ENCODE measurements at places on chromosomes 12 and 14.
A peak's percentile ranks its signal among the peaks of the same experiment; 100 is the strongest.

GRCh38 chr12:2851931-2852330 lies 4.9 kb downstream of the TEX52 start:
- DNase-seq = no peak

DNA sequence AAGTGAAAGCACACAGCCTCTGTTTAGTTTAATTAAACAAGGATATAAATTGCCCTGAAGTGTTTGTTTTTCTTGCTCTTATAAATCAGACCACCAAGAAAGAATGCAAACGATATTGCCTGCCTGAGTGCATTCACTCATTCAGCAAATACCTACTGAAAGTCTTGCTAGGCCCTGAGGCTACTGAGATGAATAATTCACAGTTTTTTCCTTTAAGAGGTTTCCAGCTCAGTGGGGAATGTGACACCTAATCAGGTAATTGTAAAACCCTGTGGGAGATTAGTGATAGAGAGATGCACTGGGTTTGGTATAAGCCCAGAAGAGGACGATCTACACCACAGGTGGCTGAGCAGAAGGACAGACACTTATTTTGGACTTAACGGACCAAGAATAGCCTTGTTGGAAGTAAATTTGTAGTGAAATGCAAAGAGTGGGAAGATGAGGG lies 151.4 kb downstream of the SLC35F4 start:
- DNase-seq = peak; percentile 93

- peak; percentile 95 for DNase-seq
These were observed 11.7 kb downstream of the TPCN1 start for GRCh38 chr12:113232840-113233585.

GRCh38 chr12:111150921-111151840 lies 217.7 kb downstream of the PHETA1 start:
- DNase-seq = peak; percentile 27

GRCh38 chr12:105573574-105573973 lies 243.1 kb downstream of the C12orf75 start:
- DNase-seq = no peak

GRCh38 chr14:23183479-23183878 lies at the start of gene SLC7A8:
Gene SLC7A8 (minus strand): TSS chr14:23183660. CDS start chr14:23182914, 746 bp downstream.
- DNase-seq = peak; percentile 75

GRCh38 chr12:5796171-5796958 lies 148.7 kb downstream of the ANO2 start:
- peak; percentile 67 for DNase-seq

DNA sequence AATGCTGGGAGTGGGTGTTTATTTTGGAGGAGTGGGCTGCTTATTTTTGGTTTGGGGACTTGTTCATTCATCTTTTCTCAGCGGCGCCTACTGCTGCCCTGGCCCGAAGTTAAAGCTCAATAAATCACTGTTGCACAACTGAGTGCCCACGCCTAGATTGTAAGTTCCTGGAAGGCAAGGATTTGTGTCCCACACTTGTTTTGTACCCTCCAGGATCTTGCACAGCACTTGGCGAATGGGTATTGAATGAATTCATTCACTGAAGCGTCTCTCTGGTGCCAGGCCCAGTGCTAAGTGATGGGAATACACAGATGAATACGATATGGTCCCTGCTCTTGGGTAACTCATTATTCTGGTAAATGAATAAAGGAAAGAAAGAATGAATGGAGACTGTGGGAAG lies 153.3 kb upstream of the PARP11 start:
- no peak for DNase-seq

GRCh38 chr14:91737619-91738018 lies 5.7 kb upstream of the CATSPERB start:
- no peak for DNase-seq

GRCh38 chr12:12985817-12986408 lies 14.2 kb downstream of the HEBP1 start:
- no peak for DNase-seq

DNA sequence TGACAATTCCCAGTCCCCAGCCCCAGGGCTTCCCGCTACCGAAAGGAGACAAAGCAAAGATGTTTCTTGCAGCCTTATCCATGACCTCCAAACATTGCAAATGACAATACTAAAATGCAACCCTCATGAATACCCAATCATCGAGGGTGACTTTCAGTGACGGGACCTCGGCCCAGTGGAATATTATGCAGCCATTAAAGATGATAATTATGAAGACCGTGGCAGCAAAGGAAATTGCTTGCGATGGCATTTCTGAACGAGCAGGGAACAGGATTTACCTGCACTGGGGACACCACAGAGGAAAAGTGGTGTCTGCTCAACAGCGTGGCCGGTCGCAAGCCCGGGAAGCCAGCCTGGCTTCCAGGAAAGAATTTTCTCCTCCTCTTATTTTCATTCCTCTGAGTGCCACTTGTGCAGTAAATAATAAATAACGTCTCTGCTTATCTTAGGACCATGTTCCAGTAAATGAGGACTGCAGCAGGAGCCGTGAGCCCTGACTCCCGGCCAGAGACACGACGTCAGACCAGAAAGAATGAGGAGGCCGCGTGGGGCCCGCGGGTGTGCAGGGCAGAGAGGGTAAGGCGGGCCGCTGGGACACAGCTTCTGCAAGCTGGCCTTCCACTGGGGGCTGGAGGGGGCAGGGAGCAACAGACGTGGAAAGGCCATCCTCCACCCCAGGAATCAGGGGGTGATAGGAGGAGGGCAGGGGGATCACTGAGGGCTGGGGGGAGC lies 6.6 kb downstream of the C14orf180 start:
- no peak for DNase-seq

DNA sequence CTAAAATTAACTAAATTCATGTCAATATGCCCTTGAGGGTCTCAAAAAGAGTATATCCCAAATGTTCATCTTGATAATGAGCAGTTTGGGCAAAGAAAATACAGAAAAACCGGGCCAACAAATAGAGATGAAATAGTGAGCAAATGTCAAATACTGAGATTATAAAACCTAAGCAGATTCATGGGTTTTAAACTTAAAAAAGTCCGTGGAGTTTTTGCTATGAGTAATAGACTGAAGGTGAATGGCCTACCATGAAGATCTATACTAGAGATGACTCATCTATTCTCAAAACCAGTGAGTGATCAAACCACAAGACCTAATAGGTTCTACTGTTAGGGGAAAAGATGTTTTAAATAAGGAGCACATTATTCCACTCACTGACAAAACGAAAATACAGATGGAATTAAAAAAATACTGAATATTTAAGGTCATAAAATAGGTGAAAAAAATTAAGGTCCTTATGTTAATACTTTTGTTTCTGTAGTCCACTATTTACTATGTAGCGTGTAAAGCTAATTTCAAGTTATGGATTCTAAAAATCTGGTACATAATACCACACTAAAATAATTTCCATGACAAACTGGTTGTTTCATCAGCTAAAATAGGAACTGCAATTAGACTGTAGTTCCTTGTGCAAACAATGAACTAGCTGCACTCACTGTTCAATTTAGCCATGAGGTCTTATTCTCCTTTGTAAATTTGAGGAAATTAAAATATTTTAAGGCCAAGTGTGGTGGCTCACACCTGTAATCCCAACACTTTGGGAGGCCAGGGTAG lies 5.0 kb downstream of the HNRNPC start:
- DNase-seq = no peak

DNA sequence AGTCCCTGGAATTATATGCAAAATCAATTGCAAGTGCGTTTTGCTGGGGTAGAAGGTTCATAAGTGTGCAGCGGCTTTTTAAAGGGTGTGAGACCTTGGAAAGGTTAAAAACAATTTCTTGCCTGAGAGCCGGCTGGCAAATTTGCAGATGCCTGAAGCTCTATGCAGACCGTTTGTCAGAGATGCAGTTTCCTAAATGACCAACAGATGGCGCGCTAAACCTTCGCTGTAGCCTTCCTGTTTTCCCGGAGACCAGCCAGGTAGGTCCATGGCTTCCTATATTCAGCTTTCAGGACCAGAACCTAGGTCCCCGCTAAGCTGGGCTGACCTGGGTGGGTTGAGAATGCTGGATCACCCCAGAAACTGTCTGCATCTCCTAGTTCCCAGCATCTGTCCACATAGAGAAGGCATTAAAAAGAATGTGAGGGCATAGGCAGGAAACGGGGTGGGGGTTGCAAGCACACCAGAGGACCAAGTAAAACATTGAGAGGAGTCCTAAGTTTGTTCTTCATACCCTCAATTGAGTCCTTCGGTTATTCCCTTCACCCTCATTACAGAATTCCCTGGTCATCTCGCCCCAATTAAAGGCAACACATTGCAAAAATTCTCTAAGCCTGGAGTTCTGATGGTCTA lies 5.7 kb upstream of the NOS1 start:
- DNase-seq = no peak

DNA sequence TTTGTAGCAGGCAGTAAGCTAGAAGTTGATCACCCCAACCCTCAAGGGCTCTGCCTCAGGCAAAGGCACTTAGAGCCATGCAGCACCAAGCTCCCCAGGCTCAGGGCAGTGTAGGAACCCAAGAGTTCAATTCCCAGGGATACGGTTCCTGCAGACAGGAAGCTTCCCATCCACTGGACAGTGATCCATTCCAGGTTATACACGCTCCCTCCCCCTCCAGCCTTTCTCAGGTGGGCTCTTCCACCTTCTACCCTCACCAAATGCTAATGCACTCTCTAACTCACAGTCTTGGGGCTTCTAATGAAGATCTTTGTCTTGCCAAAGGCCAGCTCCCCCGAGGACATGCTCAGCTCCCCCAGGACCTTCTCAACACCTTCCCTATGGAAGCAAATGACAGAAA lies 12.7 kb downstream of the MYO1A start:
- no peak for DNase-seq

DNA sequence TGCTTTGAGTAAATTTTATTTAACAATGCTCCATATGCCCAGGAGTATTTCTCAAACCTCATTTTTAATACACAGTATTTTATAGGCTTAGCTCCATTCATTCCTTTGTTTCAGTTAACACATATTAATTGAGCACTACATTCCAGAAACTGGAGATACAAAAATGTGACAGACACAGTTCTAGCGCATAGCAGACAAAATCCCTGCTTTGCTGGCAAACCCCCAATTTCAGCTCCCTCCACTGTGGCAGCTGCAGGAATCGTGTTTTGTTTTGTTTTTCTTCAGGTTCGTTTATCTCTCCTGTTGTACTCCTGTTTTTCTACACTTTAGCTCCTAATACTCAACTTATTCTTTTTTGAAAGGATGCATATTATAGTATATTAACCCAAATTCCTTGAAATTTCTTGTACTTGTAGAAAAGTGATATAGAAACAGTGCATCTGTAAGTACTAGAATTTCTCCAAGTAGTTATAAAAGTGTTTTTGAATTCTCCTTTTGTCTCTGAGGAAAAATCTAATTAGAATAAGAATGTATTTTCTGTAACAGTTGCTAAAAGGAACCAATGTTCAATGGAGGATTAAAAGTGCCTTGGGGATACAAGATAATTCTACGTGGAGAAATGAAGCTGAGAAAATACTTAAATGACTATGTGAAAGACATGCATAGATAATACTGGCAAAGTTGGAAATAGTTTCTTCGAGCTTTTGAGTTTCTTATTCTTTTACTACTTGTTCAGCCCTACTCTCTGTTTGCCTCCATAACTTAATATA lies 6.4 kb upstream of the RAB21 start:
- no peak for DNase-seq

DNA sequence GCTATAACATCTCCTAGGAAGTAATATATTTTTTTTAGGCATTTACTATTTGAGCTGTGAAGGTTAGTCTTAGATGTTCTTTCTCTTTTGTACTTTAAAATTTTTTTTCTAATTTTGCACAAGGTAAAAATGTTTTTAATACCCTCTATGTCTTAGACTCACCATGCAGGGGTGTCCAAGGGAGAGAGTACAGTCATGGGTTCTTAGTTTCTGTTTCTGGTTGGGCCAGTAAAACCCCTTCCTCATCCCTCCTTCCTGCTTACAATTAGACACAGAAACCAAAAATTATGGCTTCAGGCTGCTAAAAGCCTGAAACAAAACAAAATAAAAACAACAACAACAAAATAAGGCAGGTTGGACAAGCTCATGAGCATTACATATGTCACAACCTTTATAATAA lies 193.0 kb downstream of the SYT1 start:
- DNase-seq = no peak
